NCI-H2171 treated with DMSO at 0.1 percent for 48 hours (cell line): ENCODE measurements at places on chromosomes 1 and 21.

- no peak for DNase-seq
Measured at GRCh38 chr1:46797696-46798470, 963 bp upstream of the CYP4B1 start.

DNA sequence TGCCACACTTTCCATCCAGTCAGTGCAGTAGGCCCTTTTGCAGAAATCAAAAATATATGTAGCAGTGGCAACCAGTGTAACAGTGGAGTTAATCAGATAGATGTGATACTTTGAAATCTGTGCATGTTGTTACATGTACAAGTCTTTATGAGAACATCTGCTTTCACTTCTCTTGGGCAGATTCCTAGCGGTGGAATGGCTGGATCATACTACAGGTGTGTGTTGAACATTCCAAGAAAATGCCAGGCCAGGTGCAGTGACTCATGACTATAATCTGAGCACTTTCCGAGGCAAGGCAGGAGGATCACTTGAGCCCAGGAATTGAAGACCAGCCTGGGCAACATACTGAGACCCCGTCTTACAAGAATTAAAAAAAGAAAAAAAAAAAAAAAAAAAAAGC, 55.3 kb downstream of the GNB1 start:
- DNase-seq: peak; percentile 38

DNA sequence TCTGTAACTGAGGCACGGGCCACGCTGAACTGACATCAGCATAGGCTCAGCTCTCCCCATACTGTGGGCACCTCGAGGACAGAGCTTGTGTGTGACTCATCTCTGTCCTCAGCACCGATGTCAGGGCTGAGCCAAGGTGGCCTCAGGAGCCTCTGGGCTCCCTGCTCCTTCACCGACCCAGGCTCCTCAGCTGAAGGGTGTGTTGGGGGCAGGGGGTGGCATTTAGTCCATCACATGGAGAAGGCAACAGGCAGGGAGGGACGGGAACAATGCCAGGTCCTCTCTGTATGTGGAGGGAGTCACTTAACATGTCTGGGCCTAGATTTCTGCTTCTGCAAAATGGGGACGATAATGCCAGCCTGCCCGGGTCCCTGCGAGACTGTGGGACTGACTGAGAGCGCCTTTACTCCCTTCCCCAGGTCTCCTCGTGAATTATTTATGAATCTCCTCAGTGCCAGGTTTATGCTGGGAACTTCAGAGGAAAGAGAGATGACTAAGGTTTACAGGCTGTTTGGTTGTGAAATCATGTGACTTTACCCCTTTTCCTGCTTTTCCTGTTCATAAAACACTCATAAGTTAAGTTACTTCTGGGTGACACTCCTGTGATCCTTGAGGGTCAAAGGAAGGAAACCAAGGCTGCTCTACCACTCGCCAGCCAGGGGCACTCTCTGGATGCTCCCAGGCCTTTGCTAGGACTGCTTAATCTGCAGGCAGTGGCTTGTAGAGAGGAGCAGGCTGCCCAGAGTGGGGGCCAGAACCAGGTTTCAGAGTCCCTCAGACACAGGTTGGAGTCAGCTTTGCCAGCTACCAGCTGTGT, 16.2 kb downstream of the TTC39A start:
- no peak for DNase-seq

DNA sequence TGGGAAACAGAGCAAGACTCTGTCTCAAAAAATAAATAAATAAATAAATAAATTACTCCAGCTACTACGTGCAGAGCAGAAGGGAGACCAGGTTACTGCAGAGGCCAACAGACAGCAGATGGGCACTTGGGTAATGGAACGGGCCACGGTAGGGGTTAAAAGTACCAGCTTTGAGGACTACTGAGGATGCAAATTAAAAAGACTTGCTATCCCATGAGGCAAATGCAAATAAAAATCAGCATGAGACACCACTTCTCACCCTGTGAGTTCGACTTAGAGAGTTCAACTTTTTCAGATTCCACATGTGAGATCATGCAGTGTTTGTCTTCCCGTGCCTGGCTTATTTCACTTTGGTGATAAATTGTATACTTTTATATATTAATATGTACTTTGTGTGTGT, 6.6 kb downstream of the SLC2A5 start:
- DNase-seq: peak; percentile 24

- DNase-seq: no peak
Measured at GRCh38 chr1:156684227-156684782, 7.1 kb upstream of the NES start.

- DNase-seq: no peak
Measured at GRCh38 chr21:34553151-34553952, 41.3 kb upstream of the KCNE1 start.

DNA sequence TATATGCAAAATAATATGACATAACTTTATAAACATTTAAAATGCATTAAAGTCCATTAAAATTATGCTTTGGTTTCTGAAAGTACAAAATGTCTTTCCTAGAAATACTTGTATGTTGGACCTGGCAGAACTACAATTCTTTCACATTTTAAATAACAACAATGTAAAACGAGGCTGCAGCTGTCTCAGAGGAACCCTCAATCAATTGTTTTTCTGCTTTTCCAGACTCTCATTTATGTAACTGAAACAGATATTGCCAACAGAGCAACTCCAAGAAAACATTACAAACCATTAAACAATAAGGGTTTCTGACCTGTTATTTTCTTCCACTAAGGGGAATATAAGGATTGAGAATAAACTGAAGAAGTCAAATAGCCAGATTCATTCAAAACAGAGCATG, 1193.4 kb downstream of the NCAM2 start:
- DNase-seq: no peak

GRCh38 chr1:244241438-244241837, 190.4 kb downstream of the ZBTB18 start:
- DNase-seq: no peak

GRCh38 chr1:223832637-223832943, 13.2 kb downstream of the TP53BP2 start:
- DNase-seq: no peak

DNA sequence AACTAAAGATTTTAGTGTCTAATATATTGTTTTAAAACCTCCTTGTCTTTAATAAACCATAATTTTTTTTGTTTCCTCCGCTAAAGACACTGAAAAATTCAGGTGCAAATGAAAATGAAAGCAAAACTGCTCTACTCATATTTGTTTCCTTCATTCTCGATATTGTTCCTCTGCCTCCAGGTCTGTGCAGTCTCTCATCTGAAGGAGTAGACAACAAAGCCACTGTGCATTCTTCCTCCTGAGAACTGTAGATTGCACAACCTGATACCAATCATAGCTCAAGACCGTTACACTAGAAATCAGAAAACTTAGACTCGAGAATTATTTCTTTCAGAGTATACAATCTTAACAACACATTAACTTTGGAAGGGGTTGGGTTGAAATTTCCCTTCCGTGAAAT, 373.1 kb upstream of the CXADR start:
- DNase-seq: no peak

- DNase-seq: no peak
Measured at GRCh38 chr1:245363461-245364200, 208.8 kb downstream of the KIF26B start.

DNA sequence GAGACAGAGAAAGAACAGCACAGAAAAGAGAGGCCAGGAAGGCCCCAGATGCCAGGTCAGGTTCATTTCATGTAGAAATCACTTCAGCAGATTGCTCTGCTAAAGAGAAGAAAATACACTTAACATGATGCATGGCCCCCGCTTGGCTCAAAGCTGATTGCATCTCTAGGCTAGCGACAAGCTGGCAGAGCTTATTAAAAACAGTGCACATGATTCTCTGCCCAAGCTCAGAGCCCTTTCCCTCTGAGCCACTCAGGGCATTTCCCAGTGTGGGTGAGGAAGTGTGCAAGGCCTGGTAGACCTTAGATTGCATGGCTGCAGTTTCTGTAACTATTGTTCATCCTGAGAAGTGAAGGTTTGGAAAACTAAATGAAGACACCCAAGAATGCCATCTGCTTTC, 3.3 kb upstream of the CAPN9 start:
- DNase-seq: peak; percentile 46

DNA sequence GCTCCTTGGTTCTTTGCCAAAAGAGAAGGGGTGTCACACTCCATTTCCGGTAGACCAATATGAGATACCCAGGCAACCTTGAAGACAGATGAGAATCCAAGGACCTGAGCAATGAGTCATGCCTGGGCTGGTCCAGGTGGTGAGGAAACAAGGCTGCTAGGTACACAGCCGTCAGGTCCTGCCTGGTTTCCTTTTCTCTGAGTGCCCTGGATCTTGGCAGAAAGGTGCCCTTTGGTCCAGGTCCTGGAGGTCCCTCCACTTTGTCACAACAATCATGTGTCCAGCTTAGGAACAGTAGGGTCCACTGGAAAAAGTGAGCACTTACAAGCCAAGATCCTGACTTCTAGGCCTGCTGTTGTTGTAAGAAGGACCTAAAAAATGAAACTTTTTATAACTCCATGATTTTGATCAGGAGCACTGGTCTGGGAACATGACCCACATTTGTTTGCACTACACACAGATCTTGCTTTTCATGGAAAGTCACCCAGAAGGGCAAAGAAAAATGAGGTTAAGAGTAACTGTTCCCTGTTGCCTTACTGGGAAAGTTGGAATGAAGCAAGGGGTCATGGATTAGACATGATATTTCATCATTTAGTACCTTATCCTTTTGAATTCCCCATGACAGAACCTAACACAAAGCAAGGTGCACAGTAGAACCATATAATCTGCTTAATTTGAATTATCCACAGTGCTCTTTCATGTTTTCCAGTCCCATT, 94.7 kb downstream of the PAPPA2 start:
- DNase-seq: no peak

GRCh38 chr1:25615172-25615541, 1.4 kb upstream of the MAN1C1 start:
- DNase-seq: no peak

- peak; percentile 89 for DNase-seq
Measured at GRCh38 chr1:226549937-226550671, 1.5 kb downstream of the STUM start.

GRCh38 chr1:221437926-221438325, 304.0 kb downstream of the DUSP10 start:
- no peak for DNase-seq

DNA sequence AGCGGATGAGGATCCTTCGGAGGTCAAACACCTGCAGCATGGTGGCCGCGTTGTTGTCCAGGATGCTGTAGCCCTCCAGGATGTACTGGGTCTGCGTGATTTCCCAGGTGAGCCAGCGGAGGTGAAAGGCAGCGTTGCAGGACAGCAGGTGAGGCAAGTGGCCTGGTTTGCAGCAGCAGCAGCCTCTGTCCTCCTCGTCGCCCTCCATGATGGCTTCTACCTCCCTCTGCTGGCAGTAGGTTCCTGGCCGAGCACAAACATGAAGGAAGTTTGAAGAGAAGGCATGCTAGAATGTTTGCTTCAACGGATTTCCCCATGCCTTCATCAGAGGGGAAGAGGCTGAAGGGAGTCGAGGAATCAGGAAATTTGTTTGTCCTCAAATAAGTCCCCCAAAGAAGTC, 74.7 kb downstream of the NTPCR start:
- DNase-seq: peak; percentile 9

- peak; percentile 45 for DNase-seq
Measured at GRCh38 chr1:43979528-43980254, 681 bp downstream of the B4GALT2 start.

GRCh38 chr1:112536561-112536960, 27.8 kb downstream of the WNT2B start:
- DNase-seq: no peak
